ENCODE measurements at places on chromosomes 11 and 22.

GRCh38 chr22:32920734-32921133 is 119.2 kb downstream of the TIMP3 start:
- no peak for DNase-seq

DNA sequence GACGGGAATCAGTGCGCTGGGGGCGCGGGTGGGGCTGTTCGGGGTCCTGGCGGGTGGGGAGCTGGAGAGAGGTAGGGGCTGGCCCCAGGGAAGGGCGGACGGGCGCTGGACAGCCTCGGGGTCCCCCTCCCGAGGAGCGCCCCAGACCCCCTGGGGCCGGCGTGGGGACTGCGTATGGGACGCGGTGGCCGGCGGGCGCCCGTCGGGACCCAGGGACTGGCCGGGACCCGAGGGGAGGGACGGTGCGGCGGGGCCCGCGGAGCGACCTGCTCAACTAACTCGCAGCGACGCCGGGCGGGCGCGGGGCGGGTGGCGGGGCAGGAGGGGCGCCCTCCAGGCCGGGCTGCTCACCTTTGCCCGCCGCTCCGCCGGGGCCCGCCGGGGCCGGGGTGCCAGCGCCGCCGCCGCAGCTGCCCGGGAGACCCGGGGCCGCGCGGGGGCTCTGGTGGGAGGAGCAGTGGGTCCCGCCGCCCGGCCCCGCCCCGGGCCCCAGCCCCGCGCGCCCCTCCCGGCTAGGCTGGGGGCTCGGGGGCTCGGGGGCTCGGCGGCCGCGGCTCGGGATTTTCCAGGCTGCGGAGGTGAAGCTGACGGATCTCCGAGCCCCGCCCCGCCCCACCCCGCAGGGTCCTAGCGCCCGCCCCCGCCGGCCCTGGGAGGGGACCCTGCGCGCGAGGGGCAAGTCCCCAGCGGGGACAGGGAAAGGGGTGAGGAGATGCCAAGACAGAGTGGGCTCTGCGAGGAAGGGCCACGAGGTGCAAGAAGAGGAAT is 12.3 kb downstream of the STARD10 start:
- no peak for DNase-seq

DNA sequence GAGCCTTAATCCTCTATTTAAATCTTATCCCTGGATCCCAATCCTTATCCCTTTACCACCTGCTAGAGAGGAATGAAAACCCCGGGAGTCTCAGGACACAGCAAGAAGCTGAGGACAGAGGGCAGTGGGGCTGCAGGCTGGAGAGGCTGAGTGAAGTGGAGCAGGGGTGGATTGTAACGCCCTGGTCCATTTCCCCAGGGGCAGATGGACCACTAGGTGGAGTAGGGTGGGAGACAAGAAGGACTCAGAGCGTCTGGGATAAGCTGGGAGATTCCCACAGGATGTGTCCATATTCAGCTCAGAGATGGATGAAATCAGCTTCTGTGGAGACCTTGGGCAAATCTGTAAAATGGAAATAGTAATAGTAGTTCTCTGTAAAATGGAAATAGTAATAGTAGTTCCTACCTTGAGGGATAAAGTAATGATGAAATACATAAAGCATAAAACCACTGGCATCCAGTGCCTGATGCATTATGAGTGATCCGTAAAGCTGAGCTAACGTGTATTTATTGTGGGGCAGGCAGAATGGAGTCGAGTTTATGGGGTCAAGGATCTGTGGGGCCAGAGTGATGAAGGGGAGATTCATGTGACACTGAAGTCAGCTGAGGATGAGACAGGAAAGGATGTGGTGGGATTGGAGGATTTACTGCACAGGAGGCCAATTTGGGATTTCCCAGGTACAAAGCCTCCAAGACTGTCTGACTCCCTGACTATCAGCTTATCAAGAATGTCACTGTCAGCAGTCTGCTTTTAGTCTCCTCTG is 1.9 kb upstream of the ROBO4 start:
- no peak for DNase-seq

DNA sequence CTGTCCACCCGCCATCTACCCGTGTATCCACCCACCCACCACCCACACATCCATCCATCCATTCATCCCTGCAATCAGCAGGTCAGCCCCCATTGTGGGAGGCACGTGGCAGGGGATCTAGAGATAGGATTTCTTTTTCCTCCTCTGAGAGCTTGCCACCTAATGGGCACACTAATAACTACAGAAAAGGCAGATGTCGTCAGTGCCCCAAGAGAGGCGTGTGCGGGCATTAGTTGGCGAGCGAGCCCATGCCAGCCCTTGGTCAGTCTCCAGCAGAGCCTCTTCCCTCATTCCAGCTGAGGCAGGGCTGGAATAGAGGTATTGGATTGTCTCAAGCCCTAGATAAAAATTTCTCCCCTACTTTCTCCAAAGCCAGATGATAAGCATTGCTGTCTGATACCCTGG is 9.7 kb downstream of the USP2 start:
- DNase-seq: no peak
